ENCODE measurements at places on chromosomes 6 and 20.

- DNase-seq, result no peak
Measured at GRCh38 chr20:63655249-63655648, 2.0 kb upstream of the STMN3 start.

DNA sequence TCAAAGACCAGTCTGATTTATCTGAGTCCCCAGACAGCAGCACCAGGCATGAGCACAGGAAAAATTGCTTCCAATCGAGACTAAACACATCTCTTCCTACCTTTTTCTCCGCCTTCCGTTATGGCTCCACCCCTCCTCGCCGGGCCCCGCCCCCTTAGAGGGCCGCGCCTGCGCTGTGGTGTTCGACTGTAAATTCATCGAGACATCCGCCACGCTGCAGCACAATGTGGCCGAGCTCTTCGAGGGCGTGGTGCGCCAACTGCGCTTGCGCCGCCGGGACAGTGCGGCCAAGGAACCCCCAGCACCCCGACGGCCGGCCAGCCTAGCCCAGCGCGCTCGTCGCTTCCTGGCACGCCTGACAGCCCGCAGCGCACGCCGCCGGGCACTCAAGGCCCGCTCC lies 8.9 kb downstream of the REM1 start:
- no peak for DNase-seq

- no peak for DNase-seq
Measured at GRCh38 chr6:20946022-20946421, 411.8 kb downstream of the CDKAL1 start.

- peak; percentile 20 for DNase-seq
Measured at GRCh38 chr6:7171119-7171518, 63.4 kb downstream of the RREB1 start.

- DNase-seq, result no peak
Measured at GRCh38 chr6:102051720-102052119, 658.2 kb downstream of the GRIK2 start.

- DNase-seq, result no peak
Measured at GRCh38 chr6:170067181-170067641, 223.7 kb downstream of the DLL1 start.
